NCI-H1930 (cell line): ENCODE measurements at places on chromosomes 12 and 14.

- DNase-seq: no peak
These were observed 10.4 kb downstream of the PTGES3 start for GRCh38 chr12:56677680-56678079.

DNA sequence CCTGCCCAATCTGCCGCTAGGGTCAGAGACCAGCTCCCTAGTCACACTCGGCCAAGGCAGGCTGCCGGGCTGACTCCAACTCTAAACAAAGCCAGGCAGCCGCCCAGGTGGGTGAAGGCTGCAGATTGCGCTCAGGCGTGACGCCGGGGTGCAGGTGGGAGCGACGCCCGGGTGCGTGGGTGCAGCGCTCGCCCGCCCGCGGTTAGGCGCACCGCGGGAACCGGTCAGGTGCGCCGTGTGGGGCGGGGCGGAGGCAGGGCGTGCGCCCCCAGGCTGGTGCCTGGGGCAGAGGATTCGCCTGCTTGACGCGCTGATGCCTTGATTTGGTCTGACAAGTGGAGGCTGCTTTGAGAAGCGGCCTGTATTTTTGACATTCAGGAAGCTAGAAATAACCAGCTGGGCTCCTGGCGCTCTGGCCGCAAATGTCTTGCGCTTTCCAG, 126.7 kb upstream of the HIF1A start:
- no peak for DNase-seq

- DNase-seq: no peak
These were observed 1025.4 kb upstream of the LRFN5 start for GRCh38 chr14:40581264-40581663.

DNA sequence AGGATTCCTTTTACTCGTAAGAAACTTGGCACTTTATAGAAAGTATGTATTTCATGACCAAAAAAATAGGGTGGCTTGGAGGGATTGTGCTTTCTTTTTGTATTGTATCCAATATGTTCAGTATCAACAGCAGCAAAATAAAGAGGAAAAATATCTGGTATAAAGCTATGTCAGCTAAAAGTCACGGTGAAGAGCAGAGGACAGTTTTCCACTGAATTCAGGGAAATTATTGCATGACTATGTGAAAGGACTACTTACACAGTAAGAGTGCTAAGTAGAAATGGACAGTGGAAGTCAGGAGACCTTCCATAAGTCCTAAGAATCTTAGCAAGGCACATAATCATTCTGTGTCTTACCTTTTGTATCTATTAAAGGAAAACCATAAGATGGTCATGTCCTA, 19.3 kb downstream of the TSHR start:
- DNase-seq: no peak

DNA sequence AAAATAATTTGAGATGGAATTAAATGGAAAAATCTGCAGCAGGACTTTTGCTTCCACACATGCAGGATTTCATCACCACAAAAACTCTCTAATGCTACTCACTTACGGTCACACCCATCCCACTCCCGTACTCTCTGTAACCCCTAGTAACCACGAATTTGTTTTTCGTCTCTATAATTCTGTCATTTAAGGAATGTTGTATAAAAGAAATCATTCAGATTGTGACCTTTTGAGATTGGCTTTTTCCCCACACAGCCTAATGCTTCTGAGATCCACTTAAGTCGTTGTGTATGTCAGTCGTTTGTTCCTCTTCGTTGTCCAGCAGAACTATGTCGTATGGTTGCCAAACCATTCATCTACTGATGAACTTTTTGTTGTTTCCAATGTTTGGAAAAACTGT, 19.8 kb upstream of the PZP start:
- DNase-seq: no peak

GRCh38 chr12:39587225-39587624, 32.4 kb downstream of the ABCD2 start:
- DNase-seq: no peak

- no peak for DNase-seq
These were observed 19.9 kb upstream of the MBIP start for GRCh38 chr14:36340276-36340890.
